ENCODE measurements at places on chromosomes 6 and 20.

- no peak for DNase-seq
Measured at GRCh38 chr6:24689964-24690363, 23.1 kb downstream of the ACOT13 start.

DNA sequence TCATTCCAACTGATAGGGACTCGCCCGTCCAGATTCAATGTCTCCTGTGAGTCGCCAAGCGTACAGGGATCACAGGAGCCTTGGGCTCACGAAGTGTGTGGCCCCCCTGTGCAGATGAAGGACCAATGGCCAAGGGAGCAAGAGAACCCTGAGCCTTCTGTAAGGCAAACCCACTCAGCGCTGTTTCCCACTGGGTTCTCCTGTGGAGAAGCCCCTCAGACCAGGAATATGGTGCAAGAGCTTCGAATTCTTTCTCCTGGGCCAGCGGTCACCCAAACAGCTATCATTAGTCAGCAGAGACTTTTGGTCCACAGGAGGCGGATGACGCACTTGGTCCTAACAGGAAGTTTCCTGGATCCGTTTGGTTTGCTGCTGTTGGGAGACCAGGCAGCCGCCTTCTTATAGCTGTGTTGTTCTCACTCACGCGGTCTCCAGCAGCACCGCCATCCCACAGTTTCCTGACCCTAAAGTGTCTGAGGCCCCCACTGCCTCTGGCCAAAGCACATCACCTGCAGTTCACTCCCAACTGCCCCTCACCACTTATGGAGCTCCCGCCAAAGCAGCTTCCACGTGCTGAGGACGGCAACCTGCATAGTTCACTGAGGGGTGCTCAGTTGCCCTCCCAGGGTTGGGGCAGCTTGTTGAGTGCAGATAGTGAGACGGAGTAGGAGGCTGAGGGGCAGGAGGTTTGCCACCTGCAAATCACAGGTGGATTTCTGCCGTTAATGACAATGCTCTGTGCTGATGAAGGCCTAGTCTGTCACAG, 268.6 kb downstream of the ERMARD start:
- DNase-seq, result no peak

GRCh38 chr20:29448806-29449470, 1808.5 kb upstream of the DEFB115 start:
- no peak for DNase-seq

DNA sequence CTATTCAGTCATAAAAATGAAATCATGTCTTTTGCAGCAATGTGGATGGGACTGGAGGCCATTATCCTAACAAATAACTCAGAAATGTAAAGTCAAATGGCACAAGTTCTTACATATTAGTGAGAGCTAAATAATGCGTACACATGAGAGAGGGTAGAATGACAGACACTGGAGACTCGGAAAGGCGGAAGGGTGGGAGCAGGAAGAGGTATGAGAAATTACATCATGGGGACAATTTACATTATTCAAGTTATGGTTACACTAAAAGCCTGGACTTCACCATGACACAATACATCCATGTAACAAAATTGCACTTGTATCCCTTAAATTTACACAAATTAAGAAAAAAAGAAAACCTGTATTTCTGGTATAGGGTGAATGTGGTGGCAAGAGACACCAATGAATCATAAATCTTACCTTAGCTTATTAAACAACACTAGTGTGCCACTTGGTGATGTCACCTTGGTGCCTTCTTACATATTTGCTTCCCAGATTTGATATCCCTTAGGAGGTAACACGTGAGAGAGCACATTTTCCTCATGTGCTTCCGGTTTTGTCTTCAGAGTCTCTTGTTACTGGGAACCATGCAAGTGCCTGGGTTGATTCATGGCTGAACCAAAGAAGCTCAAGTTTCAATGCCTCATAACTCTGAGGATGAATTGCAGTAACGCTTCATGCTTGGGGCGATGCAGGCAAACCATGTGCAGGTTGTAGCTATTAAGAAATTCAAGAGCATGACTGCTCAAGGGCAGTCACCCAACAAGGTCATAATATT, 84.6 kb downstream of the DCDC2 start:
- no peak for DNase-seq

- DNase-seq, result no peak
Measured at GRCh38 chr20:15187612-15188011, 850.2 kb upstream of the FLRT3 start.

- no peak for DNase-seq
Measured at GRCh38 chr6:141401168-141401567, 731.6 kb upstream of the GJE1 start.

DNA sequence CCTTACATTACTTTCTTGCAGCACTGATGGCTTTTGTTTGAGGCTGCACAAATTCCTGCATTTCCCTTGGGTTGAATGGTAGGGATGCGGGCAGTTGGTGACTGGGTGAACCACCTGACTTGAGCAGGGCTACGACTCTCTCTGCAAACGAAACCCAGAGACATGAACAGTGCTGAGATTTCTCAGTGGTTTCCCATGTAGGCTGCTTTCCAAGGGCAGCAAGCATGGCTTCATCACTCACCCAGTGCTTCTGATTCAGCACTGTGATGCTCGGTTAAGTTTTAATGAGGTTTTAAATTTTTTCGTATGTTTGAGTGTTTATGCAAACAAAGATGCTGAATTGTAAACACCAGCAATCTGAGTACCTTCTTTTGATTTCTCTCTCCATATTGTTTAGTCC, 127.2 kb downstream of the MTHFD1L start:
- no peak for DNase-seq

- DNase-seq, result no peak
Measured at GRCh38 chr6:3360727-3361045, 96.2 kb downstream of the SLC22A23 start.

- DNase-seq, result no peak
Measured at GRCh38 chr20:50254466-50255079, 63.9 kb downstream of the CEBPB start.

Measured in dermis blood vessel endothelial cell (primary cell).